ENCODE measurements at places on chromosomes 5 and 9. TPM values are rescaled to one million over a fixed set of nuclear protein-coding genes. Genes with fewer than 3 reads are reported as not detected.

The SPINK13 gene
- total RNA-seq: not detected

The HSD17B3 gene
- total RNA-seq: not detected

The LHX2 gene
- not detected for total RNA-seq

The ABLIM3 gene
- 73.5 TPM for total RNA-seq

The SPATA9 gene
- total RNA-seq: 4.7 TPM

The CREBRF gene
- total RNA-seq: 57.1 TPM

The SPRY4 gene
- 15.3 TPM for total RNA-seq

The DMRT2 gene
- 7.3 TPM for total RNA-seq

The CDKN2B-AS1 gene
- total RNA-seq: not detected

The ENTPD2 gene
- not detected for total RNA-seq

The MOB3B gene
- total RNA-seq: 12.2 TPM

The IL4 gene
- not detected for total RNA-seq

The CCDC112 gene
- 16.7 TPM for total RNA-seq

The SPEF2 gene
- 15.2 TPM for total RNA-seq

The LOX gene
- total RNA-seq: 35.6 TPM

The NNT gene
- 98.2 TPM for total RNA-seq

The NUTM2G gene
- total RNA-seq: not detected

The GRM6 gene
- not detected for total RNA-seq

The AFAP1L1 gene
- total RNA-seq: 53.2 TPM

The DAB2 gene
- 258 TPM for total RNA-seq

The IL31RA gene
- total RNA-seq: not detected

The SLC25A2 gene
- total RNA-seq: 0.98 TPM

The FAM78A gene
- 3.7 TPM for total RNA-seq

The FLT4 gene
- total RNA-seq: 5.1 TPM

The FREM1 gene
- 3.2 TPM for total RNA-seq

The PGM5 gene
- total RNA-seq: 17.8 TPM

The GABBR2 gene
- total RNA-seq: not detected

The EIF4E1B gene
- total RNA-seq: not detected

The SOHLH1 gene
- not detected for total RNA-seq
